ENCODE measurements at places on chromosomes 5 and 9.

DNA sequence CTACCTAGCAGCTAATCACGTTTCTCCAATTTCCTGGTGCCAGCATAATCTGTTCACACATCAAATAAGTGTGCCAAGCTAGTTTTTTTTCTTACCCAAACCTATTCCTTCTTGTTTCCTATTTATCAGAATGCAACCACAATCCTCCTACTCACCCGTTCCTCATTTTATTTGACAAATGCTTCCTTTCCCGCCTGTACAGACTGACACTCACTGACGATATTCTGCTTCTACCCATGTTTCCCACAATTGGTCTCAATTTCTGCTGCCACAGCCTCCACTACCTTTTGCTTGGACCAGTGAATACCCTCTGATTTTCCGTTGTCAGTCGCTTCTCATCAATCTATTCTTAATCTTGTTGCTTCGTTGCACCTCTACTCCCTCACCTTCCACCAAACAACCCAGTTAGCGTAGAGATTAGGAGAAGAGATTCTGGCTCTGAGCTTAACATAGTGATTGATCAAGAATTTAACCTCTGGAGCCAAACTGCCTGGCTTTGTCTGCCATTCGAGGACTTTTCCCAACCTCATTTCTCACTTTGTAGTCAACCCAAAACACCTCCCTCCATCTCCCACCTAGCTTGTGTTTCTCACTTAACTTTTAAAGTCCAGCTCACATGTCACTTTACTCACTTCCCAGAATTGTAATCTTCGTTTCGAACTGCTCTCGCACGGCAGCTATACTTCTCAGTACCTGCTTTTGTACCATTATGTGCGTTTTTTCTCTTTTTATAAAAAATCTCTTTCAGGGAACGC is 729 bp upstream of the TMEM38B start:
- peak; percentile 13 for DNase-seq

GRCh38 chr5:175257847-175258194 is 186.2 kb downstream of the DRD1 start:
- DNase-seq, result no peak

DNA sequence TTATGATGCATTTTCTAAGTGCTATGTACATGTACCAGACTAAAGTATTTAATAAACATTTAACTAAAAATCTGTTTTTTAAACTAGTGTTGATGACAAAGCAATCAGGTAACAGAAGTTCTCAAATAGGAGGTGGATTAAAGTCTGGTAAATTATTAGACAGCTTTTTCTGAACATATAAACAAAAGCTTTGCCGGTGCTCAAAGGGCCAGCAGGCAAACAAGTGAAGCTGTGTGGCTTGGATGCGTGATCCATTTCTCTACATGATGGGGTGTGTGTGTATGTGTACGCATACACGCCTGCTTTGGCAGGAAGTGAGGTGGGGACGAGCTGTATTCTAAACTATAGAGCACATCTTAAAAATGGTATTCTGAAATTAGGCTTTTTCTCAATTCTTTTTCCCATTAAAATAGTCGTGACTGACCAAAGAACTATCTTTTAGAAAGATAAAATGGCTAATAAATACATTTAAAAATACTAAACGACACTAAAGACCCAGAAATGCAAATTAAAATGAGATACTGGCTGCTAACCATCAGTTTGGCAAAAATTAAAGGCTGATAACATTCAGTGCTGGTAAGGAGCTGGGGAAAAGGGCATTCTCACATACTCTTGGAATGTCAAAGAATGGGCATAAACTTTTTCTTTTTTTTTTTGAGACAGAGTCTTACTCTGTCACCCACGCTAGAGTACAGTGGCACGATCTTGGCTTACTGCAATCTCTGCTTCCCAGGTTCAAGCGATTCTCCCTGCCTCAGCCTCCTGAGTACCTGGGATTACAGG is 174.0 kb downstream of the MAPKAP1 start:
- no peak for DNase-seq

DNA sequence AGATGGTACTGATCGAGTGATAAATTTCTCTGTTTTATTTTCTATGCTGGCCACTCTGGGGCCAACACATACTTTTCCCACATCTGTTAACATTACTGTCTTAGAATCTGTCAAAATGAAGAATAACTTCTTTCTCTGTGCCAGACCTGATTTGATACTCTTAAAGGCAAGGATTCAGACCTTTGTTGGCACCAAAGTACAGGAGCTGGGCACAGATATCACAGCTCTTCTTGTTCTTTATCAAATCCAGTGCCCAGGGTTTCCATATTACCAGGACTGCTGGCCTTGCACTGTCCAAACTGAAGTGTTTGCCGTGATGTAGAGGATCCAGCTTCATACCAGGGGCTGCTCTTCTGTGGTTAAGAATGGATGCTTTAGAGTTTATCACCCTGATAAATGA is 20.9 kb downstream of the ZNF474 start:
- DNase-seq, result no peak

- DNase-seq, result no peak
Measured at GRCh38 chr5:135245521-135246499, 153.2 kb downstream of the MACROH2A1 start.

DNA sequence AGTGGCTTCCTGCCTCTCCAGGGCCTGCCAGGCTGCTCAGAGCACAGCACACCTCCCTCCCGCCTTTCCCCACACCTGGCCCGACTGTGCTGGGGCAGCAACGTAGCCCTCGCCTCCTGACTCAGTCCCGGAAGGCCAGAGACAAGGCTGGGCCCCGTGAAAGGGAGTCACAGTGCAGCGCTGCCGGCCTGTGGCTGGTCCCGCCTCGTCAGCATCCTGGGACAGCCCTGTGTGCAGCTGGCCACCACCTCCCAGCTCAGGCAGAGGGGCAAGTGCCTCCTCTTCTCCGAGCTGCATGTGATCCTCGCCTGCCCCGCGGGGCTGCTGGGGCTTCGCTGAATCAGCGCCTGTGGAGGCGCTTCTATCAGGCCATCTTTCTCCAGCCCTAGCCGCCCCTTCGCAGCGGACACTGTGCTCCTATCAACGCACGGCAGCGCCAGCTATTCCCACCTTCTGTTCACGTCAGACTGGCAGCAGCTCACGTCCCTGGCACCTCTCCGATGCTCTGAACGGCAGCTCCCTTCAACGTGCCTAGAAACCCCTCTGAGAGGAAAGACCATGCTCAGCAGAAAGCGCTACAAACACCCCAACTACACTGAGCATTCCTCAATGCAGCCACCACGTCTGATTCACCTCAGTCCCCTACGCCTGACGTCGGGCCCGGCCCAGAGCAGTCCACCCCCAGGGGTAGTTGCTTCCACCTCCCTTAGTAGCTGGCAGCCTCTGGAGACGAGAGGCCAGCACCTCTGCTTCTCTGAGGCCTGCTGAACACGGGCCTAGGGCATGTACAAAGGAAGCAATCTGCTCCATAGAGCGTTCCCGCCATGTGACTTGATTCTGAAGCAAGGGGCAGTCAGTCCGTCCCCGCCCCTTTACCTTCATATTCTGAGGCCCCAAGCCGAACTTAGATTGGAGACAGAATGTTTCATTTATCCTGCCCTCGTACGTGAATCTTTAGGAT is 78.8 kb downstream of the GPR21 start:
- DNase-seq, result no peak

DNA sequence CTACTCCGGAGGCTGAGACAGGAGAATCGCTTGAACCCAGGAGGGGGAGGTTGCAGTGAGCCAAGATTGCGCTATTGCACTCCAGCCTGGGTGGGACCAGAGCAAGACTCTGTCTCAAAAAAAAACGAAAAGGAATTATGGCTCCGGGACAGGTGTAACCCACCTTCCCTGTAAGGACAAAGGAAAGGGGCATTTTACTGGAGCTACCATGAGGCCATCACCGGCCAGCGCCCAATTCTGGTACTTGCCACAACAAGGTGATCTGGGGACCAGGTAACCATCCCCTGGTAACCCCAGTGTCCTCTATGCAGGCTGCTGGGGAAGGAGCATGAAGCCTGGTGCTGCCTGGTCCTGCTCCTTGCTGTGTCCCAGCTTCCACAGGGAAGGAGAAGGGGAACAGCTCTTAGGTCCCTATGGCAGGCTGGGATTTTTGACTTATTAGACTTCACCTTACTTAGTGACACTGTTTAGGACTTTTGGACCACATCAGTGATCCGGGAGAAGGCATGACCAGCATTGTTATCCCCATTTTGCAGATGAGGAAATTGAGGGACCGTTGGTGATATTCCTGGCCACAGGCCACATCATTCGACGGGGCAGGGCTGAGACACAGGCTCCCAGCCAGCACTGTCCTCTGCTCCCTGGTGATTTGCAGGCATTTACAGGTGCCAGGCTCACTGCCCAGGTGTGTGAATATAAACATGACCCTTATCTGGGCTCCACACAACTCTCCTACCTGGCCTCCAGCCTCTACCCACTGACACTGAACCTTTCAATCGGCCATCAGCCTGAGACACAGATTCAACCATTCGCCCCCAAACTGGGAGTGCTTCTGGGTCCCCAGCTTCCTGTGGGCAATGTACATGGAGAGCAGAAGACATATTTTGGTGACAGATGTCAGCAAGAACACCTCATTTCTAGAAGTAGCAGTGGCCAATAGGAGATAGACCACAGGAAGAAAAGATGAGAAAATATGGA is 26.5 kb upstream of the ABO start:
- DNase-seq, result no peak

GRCh38 chr5:178419651-178420050 is 170.5 kb downstream of the COL23A1 start:
- DNase-seq, result no peak
